ENCODE measurements at places on chromosomes 16 and 17.
A peak's percentile ranks its signal among the peaks of the same experiment; 100 is the strongest.

DNA sequence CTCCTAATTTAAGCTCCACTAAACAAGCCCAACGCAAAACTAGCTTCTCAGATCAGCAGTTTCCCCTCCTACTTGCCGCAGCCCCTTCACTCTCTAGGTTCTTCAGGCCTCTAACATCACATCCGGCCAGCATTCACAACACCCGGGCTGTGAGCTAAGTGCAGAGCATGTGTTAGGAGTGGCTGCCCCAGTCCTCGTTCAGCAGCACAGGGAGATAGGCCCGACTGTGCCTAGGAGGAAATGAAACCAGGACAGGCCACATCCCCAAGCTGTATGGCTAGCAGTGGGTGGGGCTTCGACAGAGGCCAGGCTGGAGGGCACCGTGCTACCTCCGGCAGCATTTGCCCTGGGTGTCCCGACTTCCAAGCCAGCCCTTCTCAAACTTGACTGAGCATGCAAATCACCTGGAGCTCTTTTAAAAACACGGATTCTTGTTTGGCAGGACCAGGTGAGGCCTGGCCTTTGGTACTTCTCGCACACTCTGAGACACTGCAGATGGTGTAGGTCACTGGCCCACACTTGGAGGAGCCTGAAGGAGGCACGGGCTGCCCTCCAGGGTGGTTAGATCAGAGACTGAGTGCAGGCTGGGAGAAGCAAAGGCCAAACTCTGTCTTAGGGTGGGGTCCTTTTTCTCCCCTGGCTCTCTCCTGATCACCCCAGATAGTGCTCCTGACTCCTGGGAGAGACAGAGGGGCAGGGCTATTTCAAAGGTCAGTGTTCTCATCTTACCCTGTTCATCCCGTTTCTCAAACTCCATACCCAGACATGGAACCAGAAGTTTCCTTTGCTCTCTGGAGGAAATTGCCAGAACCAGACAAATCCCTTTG lies 202.0 kb downstream of the C16orf78 start:
- no peak for DNase-seq

- no peak for DNase-seq
These were observed 44.0 kb upstream of the ABCC11 start for GRCh38 chr16:48291303-48291702.

GRCh38 chr16:69930117-69930776 lies 20.9 kb upstream of the CLEC18A start:
- DNase-seq = no peak

- DNase-seq = no peak
These were observed 5.1 kb downstream of the SNN start for GRCh38 chr16:11673091-11674000.

DNA sequence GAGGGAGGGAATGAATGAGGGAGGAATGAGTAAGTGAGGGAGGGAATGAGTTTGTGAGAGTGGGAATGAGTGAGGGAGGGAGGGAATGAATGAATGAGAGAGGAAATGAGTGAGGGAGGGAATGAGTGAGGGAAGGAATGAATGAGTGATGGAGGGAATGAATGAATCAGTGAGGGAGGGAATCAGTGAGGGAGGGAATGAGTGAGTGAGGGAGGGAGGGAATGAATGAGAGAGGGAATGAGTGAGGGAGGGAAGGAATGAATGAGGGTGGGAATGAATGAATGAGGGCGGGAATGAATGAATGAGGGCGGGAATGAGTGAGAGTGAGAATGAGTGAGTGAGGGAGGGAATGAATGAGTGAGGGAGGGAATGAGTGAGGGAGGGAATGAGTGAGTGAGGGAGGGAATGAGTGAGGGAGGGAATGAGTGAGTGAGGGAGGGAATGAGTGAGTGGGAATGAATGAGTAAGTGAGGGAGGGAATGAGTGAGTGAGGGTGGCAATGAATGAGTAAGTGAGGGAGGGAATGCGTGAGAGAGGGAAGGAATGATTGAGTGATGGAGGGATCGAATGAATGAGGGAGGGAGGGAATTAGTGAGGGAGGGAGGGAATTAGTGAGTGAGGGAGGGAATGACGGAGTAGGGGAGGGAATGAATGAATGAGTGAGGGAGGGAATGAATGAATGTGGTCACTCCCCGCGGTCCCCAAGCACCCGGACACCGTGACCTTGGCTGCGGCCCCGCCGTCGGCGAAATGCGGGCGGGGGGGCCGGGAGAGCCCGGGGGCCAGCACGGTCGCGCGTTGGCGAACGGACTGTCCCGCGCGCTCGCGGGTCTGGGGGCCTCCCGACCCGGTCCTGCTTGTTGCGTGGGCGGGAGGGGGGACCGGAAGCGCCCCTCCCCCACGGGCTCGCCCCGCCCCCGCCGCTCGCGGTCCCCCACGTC lies 1.1 kb upstream of the UBE2I start:
- DNase-seq = no peak

GRCh38 chr16:84356591-84357116 lies 11.7 kb upstream of the ATP2C2 start:
- DNase-seq = no peak

DNA sequence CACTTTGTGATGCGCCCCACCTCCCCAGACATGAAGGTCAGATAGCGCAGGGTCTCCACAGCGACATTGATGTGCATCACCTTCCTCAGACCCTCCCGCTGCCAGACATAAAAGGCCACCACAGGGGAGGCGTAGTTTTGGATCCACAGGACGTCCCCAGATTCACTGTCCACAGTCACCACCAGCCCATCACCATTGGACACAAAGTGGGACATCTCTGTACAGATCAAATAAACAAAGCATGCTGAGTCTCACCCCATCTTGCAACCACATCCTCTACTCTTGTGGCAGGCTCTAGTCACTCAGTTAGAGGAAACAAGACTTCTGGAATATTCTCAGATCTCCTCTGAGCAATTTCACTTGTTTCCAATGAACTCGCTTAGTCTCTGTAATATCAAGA lies 46.3 kb upstream of the ICAM2 start:
- no peak for DNase-seq

GRCh38 chr16:85176541-85177447 lies 64.5 kb upstream of the CIBAR2 start:
- DNase-seq = no peak

DNA sequence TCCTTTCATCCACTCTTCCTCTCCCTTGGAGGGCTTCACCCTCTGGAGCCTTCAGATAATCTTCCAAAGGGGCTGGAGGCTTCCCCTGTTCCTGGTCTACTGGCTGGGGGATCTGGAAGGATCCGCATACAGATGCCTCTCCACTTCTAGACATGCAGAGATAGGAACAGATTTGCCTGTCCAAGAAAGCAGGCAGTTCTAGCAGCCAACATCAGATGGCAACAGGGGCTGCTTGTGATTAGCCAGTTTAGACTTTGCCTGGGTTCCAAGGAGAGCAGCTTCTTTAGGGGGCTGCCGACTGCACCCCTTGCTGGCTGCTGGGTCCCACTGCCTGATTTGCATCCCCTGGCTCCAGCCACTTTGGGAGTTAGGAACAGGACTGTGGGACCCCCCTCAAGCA lies 6.2 kb upstream of the CD300A start:
- DNase-seq = no peak

- no peak for DNase-seq
These were observed 158.1 kb downstream of the VPS53 start for GRCh38 chr17:556431-556995.

GRCh38 chr17:41500131-41500911 lies 5.1 kb downstream of the KRT13 start:
- DNase-seq = no peak

GRCh38 chr16:6548507-6548906 lies 784.1 kb upstream of the RBFOX1 start:
- DNase-seq = no peak

DNA sequence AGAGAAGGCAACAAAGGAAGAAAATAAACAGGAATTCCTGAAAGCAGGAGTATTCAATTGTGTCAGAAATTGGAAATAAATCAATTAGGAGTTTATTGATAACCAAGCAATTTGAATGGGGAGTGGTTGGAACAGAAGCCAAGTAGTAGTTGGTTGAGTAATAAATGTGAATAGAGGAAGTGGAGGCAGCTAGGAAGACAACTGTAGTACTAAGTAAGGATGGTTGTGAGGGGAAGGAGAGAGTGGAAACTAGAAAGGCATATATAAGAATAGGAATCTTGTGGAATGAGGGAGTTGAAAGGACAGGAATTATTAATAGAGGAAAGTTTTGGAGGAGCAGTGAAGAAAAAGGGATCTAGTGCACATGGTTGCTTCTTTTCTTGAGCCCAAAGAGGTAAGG lies 34.4 kb downstream of the NFAT5 start:
- no peak for DNase-seq

GRCh38 chr17:44338702-44339101 lies 6.4 kb upstream of the GRN start:
- DNase-seq = no peak

- DNase-seq = peak; percentile 54
These were observed 4.2 kb downstream of the TRADD start for GRCh38 chr16:67155295-67156142.

DNA sequence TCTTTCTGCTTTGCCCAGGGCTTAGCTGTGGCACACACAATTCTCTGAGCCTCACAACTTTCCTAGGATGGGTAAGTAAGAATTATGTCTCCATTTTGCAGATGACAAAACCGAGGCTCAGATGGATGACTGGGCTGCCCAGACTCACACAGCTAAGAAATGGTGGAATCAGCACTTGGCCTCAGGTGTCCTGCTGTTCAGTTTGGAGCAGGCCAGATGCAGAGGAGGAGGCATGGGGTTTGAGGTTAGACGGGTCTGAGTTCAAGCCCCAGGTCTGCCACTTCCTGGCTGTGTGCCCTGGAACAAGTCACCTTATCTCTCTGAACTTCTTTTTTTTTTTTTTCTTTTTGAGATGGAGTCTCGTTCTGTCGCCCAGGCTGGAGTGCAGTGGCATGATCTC lies 1.7 kb upstream of the MEOX1 start:
- no peak for DNase-seq

DNA sequence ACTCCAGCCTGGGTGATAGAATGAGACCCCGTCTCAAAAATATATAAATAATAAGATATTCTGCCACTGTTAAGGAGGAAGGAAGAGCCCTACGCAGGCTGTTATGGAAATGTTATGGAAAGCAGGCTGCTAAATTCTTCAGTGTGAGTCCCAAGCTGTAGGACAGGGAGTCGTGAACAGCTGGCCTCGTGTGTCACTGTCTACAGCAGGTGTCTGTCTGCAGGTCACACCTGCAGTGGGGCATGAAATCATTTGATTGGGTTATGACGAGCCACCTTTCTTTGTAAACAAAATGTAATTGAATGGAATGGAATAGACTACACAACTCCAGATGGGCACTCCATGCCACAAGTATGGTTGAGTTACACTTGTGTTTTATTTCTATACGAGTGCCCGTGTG lies 15.6 kb upstream of the LITAF start:
- no peak for DNase-seq

DNA sequence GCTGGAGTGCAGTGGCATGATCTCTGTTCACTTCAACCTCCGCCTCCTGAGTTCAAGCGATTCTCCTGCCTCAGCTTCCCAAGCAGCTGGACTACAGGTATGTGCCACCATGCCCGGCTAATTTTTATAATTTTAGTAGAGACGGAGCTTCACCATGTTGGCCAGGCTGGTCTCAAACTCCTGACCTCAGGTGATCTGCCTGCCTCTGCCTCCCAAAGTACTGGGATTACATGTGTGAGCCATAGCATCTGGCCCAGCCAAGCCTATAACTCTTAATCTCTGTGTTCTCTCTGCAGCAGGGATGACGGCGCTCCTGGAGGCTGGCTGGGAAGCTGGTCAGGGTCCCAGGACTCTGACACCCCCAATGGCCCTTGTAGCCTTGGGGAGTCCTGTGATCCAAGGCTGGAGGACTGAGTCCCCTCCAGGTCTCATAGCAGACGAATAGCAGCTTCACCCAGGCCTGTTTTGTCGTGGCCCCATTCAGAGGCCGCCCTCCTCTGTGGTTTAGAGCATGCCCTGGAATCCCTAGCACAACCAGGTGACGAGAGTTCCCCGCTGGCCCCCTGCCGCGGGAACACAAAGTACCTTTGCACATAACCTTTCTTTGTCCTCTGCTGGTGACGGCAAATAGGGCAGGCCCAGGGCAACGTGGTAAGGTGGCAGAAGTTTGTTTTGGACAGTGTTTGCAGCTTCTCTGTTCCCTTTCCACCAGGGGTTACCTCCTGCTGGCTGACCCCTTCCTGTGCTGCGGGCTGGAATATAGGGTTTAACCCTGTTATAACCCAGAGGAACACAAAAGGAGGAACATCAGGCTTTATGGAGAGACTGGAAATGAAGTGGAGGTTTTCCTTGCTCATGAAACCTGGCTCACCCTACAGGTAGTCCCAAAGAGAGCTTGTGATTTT lies 43.0 kb upstream of the TOB1 start:
- no peak for DNase-seq

GRCh38 chr17:83080858-83081683 lies 1.7 kb downstream of the METRNL start:
- no peak for DNase-seq
